Activated naive CD4-positive, alpha-beta T cell (primary cell): ENCODE measurements at places on chromosomes 6 and 20.

GRCh38 chr20:48921883-48922820 is 641 bp downstream of the ARFGEF2 start:
- no peak for DNase-seq

DNA sequence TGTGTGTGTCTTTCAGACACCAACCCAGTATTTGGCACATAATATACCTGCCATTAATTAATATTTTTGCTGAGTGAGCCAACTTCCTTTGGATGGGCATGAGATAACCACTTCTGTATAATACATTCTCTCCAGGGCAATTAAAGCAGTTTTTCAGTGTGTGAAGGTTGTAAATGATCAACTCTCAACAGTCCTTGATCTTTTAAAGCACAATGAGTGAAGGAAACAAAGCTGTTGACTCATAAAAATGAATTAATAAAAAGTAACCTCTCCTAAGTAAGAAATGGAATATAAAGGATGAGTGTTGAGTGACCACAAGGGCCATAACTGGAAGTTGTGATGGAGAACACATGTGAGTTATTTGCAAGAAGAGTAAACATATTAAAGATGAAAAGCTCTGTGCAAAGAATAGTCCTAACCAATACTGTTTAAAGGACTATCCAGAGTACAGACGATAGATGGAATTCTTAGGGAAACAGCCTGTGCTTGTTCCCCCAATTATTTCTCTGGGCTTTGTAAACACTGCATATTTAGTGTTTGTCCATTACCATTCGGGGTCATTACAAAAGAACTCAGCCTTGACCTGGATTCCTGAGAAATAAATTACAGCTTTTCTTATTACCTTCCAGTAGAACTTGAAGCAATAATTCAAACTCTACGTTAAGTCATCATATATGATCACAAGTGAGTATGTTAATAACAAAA is 446.2 kb downstream of the PLCB1 start:
- no peak for DNase-seq

DNA sequence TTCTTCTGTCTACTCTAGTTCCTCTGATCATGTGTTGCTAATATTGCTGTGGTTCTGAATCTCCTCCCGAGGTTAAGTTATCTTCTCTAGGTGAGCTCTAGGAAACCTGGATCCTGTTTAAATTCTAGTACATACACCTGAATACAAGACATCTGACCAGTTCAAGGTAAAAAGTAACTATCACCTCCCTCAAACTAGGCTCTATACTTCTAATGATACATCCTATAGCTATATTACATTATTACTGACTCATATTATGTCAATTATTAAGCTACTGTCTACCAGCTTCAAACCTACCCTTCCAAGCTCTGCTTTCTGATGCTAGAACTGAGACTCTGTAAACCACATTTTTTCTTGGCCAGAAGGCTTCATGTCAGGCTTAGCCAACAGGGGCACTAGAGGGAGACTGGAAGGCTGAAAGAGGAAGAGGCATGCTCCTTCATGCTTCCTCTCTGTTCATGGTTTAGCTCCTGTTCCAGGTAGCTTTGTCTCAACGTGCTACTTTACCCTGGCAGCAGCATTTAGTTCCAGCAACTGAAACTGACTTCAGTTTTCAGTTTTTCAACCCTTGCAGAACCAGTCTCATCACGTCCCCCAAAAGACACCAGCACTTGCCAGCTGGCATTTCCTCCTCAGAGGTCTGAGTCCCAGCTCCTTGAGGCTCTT is 148.4 kb upstream of the TOP1 start:
- no peak for DNase-seq

DNA sequence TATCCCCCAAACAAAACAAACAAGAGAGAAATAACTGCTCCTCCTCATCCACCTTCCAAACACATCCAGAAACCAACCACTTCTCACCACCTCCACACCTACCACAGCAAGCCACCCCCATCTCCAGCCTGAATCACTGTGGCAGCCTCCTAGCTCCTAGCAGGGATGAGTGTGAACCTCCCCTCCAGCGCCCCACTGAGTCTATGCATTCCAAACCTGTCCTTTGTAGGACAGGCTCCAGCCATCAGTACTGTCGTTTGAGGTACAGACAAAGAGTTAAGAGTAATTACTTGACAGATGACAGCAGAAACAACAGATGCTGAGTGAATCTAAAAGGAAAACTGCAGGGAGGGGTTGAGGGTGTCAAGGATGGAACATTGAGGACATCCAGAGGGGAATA is 2.4 kb downstream of the METTL24 start:
- DNase-seq = no peak

- DNase-seq = no peak
These were observed 576.1 kb upstream of the MARCKS start for GRCh38 chr6:113281014-113281413.

DNA sequence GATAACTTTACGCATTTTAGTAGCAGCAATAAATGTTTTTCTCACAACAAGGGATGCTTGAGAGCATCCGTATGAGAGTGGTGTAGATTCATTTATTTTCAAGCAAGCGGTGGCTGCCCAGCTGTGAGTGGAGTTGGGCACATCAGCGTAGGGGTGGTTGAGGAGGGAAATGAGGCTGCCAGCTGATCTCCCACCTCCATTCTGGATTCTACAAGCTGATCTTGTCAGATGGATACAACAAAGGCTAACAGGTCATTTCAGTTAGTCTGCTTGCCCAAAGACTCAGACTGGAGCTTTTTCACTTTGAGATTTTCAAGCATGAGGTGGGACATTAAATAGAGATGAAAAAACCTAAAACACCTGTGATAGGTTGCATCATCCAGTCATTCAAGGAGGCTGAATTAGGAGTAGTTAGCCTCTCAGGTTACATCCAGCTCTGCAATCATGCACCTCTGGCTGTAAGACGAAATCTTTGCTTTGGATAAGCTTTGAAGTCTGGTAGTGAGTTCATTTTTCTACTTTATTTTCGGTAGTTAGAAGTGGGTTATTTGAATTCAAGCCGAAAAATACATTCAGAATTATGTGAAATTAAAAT is 1.9 kb upstream of the BACH2 start:
- no peak for DNase-seq

DNA sequence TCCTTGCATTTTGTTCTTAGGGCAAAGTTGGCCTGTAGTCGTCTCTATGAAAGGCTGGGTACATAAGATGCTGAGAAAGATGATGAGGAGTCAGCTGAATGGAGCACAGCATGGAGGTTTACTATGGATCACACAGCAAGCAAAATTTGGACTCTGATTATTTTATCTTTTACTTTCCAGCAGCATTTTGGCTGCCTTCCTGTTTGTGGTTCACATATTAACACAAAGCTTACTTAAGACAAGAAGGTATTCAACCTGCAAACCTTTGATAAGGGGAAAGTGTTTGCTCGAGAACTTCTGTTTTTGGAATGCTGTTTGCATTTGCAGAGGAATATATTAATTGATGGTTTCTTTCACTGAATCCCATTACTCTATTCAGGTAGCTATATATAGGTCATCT is 103.1 kb upstream of the ENPP5 start:
- DNase-seq = no peak

GRCh38 chr6:47252633-47253032 is 57.1 kb downstream of the TNFRSF21 start:
- no peak for DNase-seq

- no peak for DNase-seq
These were observed 107.2 kb downstream of the ATP9A start for GRCh38 chr20:51660672-51661608.

GRCh38 chr6:108752733-108753590 is 95.3 kb upstream of the ARMC2 start:
- no peak for DNase-seq
